Osteocyte (in vitro differentiated cells): ENCODE measurements at places on chromosomes 1 and 21. TPM values are rescaled to one million over a fixed set of nuclear protein-coding genes. Genes with fewer than 3 reads are reported as not detected.

DNA sequence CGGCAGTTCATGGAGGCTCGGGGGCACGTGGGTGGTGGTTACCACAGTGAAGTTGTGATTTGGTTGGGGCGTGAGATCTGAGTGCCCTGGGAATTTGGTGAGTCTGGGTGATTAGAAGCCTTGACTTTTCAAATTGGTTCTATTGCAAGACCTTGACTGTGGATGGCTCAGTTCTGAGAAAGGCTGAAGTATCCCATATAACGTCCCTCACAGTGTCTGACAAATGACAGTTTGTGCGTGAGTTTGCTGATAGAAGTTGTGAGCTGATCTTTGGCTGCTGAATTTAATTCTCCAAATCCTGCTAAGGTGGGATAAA is 549 bp downstream of the MSH4 start:
- H3K27ac ChIP-seq, result no peak overlapping the region
- H3K36me3 ChIP-seq, result peaks cover 43% of the 10 kb centered on the region
- no peaks in the 10 kb centered on the region for H3K27me3 ChIP-seq
- peaks cover 1% of the 10 kb centered on the region for H3K4me1 ChIP-seq

DNA sequence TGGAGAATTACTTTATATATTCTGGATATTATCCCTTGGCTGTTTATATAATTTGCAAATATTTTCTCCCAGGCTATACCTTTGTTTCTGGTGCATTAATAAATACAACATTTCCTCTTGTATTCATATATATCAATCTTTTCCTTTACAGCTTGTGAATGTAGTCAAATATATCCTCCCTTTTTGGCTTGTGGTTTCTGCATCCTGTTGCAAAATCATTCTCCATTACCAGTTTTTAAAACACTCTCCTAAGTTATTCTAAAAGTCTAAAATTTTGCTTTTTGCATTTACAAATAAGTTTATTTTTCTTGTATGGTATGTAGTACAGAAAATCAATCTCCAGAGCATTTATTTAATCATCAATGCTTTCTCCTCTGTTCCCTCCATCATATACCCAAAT is 909.4 kb downstream of the ADGRL2 start:
- H3K27ac ChIP-seq, result no peak overlapping the region
- no peaks in the 10 kb centered on the region for H3K36me3 ChIP-seq
- no peaks in the 10 kb centered on the region for H3K27me3 ChIP-seq
- no peak overlapping the region for H3K4me3 ChIP-seq
- no peak for DNase-seq

- no peak overlapping the region for H3K27ac ChIP-seq
- H3K27me3 ChIP-seq, result peaks cover 2% of the 10 kb centered on the region
- H3K36me3 ChIP-seq, result no peaks in the 10 kb centered on the region
- DNase-seq, result no peak
Observed at GRCh38 chr1:107430540-107431228, 289.8 kb downstream of the NTNG1 start.

DNA sequence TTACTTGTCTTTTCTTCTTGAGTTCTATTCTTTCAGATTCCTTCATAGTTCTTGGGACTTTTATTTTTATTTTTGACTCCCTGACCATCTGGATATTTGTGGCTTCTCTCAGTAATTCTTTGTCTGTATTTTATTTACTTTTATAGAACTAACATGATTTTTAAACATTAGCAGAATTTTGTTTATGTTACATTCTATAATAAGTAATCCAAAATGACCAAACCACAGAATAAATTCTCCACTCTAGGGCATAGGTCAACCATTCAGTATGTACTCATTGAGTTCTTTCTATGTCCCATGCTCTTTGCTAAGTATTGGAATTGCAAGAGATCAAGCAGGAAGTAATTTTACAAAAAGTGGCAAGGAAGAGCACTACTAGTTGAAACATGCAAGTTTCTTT is 969.0 kb downstream of the TTLL7 start:
- peak overlapping the region; percentile 79 for H3K27ac ChIP-seq
- H3K36me3 ChIP-seq, result peaks cover 2% of the 10 kb centered on the region

- peak overlapping the region; percentile 97 for H3K27ac ChIP-seq
- H3K4me1 ChIP-seq, result peaks cover 70% of the 10 kb centered on the region
- DNase-seq, result no peak
- H3K4me3 ChIP-seq, result peak overlapping the region; percentile 55
- no peaks in the 10 kb centered on the region for H3K36me3 ChIP-seq
- H3K27me3 ChIP-seq, result no peaks in the 10 kb centered on the region
Observed at GRCh38 chr1:85612704-85613361, 32.3 kb downstream of the CCN1 start.

DNA sequence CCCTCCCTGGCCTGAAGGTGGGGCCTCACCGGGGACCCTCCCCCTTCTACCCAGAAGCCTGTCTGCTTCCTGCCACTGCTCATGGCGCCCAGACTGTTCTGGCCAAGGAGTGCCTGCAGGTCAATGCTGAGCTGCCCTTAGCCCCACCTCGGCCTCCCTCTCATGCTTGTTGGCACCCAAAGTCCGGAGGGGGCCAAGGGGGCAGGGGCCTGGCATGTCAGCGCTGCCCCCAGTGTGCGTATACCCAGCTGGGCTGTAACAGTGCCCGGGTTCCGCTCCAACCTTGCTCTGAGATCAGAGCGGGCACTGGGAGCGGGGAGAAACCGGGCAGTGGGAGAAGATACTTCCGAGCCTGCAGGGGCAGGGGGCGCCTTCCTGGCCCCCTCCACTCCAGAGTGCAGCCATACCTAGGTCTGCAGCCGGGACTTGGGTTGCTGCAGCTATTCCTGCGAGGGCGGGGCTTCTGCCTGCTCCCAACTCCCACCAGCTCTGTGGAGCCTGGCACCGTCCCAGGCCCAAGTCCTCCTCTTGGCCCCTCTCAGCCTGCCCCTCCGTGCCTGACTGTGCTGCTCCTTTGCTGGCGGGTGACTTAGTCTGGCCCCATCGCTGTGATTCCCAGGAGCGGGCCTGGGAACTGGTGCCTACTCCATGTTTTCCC is 21.4 kb upstream of the TGFB2 start:
- H3K36me3 ChIP-seq, result peaks cover 16% of the 10 kb centered on the region
- H3K27me3 ChIP-seq, result no peaks in the 10 kb centered on the region
- DNase-seq, result no peak
- no peak overlapping the region for H3K27ac ChIP-seq

- H3K4me1 ChIP-seq, result peaks cover 18% of the 10 kb centered on the region
- no peak for DNase-seq
- no peaks in the 10 kb centered on the region for H3K27me3 ChIP-seq
- peaks cover 2% of the 10 kb centered on the region for H3K36me3 ChIP-seq
- no peak overlapping the region for H3K4me3 ChIP-seq
Observed at GRCh38 chr1:169312084-169312954, 55.3 kb downstream of the NME7 start.

GRCh38 chr1:166601650-166602278 is 237.5 kb upstream of the POGK start:
- H3K27ac ChIP-seq, result no peak overlapping the region
- no peak for DNase-seq
- no peak overlapping the region for H3K4me3 ChIP-seq
- H3K4me1 ChIP-seq, result no peaks in the 10 kb centered on the region

DNA sequence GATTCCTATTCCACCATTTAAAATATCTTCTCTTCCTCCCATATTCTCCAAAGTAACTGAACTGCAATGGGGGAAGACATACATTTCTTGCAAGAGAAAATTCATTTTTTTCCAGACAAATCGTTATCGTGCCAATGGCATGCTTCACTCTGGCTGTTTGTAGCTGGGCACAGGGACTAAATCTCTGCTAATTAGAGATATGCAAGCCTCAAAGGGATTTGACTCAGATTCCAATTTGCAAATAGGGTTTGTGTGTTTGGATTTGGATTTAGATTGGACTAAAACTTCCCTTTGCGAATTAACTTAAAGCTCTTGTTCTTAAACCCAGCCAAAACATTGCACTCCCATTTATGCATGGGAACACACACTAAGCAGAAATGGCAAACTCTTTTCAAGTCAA is 276.2 kb upstream of the DUSP10 start:
- H3K27me3 ChIP-seq, result peaks cover 35% of the 10 kb centered on the region
- H3K36me3 ChIP-seq, result no peaks in the 10 kb centered on the region
- H3K27ac ChIP-seq, result no peak overlapping the region

GRCh38 chr1:110800079-110800478 is 72.9 kb upstream of the CD53 start:
- no peak overlapping the region for H3K4me3 ChIP-seq
- no peaks in the 10 kb centered on the region for H3K36me3 ChIP-seq
- no peaks in the 10 kb centered on the region for H3K4me1 ChIP-seq
- no peaks in the 10 kb centered on the region for H3K27me3 ChIP-seq

GRCh38 chr1:117770981-117771531 is 158.4 kb downstream of the GDAP2 start:
- no peak overlapping the region for H3K4me3 ChIP-seq
- H3K27me3 ChIP-seq, result peaks cover 16% of the 10 kb centered on the region
- no peak for DNase-seq
- peaks cover 3% of the 10 kb centered on the region for H3K36me3 ChIP-seq
- no peak overlapping the region for H3K27ac ChIP-seq

DNA sequence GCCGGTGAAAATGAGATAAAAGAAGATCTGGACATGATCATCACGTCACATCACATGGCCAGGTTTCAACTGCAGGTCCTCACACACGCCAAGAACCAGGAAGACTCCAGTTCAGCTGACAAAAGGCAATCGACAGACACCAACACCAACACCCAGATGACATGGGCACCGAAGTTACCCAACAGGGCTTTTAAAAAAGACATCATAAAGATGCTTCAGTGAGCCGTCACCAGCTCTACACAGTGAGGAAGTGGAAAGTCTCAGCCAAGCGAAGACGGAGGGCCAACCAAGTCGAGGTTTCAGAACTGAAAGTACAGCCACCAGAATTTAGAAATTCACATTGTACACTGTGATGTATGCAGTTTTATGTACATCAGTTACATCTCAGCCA is 154.3 kb upstream of the COL6A1 start:
- no peak overlapping the region for H3K27ac ChIP-seq
- H3K27me3 ChIP-seq, result peaks cover 7% of the 10 kb centered on the region
- H3K4me3 ChIP-seq, result no peak overlapping the region
- H3K36me3 ChIP-seq, result no peaks in the 10 kb centered on the region
- DNase-seq, result peak; percentile 23

DNA sequence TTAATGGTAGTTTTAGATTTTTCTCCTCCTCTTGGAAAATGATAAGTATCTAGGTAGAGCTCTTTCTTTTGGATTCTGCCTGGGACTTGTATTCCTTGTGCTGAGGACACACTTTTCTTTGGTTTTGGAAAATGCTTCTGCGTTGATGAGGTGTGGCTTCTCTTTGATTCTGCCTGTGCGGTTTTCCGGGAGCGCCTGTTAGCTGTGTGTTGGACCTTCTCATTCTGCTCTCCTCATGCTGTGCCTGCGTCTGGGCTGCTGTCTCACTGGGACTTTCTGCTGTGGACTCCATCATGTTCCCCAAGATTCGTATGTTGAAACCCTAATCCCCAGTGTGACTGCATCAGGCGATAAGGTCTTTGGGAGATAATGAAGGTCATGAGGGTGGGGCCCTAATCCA is 21.0 kb downstream of the C1orf174 start:
- no peak overlapping the region for H3K4me3 ChIP-seq
- H3K27me3 ChIP-seq, result no peaks in the 10 kb centered on the region
- no peak for DNase-seq
- H3K4me1 ChIP-seq, result no peaks in the 10 kb centered on the region
- H3K36me3 ChIP-seq, result peaks cover 36% of the 10 kb centered on the region

DNA sequence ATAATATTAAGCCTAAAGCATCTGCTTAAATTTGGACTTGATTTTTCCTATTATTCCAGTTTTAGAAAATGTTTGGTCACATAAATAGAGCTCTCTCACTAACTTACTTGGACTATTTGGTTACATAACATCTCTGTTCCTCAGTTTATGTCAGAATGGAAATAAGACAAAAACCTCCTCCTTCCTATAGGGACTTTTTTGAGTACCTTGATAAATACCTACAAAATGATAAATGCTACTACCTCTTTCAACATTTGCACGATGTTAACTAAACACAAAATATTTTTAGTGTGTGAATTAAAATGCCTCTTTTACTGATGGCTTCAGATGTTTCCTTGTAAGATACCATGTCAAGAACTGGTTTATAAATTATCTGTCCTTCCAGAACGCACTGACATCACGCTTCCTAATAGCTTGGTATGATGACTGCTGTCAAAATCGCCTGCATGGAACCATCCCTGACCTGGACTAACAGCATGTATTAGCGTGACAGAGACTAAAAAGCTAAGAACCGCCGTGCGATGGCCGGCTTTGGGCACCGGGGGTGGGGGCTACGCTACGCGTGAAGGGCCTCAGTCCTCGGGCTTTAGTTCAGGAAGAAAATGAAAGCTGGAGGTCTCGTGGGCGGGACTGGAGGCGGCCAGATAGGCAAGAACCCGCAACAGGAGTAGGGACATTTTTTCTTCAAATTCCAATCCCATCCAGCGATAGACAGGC is 133.2 kb upstream of the BARHL2 start:
- no peak for DNase-seq
- peaks cover 23% of the 10 kb centered on the region for H3K27me3 ChIP-seq
- no peak overlapping the region for H3K27ac ChIP-seq
- no peaks in the 10 kb centered on the region for H3K36me3 ChIP-seq

GRCh38 chr1:225851805-225852204 is 30.4 kb downstream of the TMEM63A start:
- peaks cover 28% of the 10 kb centered on the region for H3K36me3 ChIP-seq
- no peak for DNase-seq
- H3K4me3 ChIP-seq, result no peak overlapping the region
- peaks cover 2% of the 10 kb centered on the region for H3K4me1 ChIP-seq
- no peaks in the 10 kb centered on the region for H3K27me3 ChIP-seq

GRCh38 chr1:95311762-95312161 is 77.8 kb downstream of the RWDD3 start:
- no peaks in the 10 kb centered on the region for H3K4me1 ChIP-seq
- DNase-seq, result no peak
- H3K4me3 ChIP-seq, result no peak overlapping the region

GRCh38 chr1:71780681-71781080 is 501.7 kb downstream of the NEGR1 start:
- no peak overlapping the region for H3K4me3 ChIP-seq
- H3K4me1 ChIP-seq, result peaks cover 2% of the 10 kb centered on the region
- no peaks in the 10 kb centered on the region for H3K36me3 ChIP-seq
- H3K27me3 ChIP-seq, result no peaks in the 10 kb centered on the region
- no peak overlapping the region for H3K27ac ChIP-seq

GRCh38 chr21:46455575-46456385 is 2.9 kb upstream of the DIP2A start:
- peaks cover 42% of the 10 kb centered on the region for H3K4me1 ChIP-seq
- no peaks in the 10 kb centered on the region for H3K27me3 ChIP-seq
- no peaks in the 10 kb centered on the region for H3K36me3 ChIP-seq
- H3K27ac ChIP-seq, result peak overlapping the region; percentile 90

DNA sequence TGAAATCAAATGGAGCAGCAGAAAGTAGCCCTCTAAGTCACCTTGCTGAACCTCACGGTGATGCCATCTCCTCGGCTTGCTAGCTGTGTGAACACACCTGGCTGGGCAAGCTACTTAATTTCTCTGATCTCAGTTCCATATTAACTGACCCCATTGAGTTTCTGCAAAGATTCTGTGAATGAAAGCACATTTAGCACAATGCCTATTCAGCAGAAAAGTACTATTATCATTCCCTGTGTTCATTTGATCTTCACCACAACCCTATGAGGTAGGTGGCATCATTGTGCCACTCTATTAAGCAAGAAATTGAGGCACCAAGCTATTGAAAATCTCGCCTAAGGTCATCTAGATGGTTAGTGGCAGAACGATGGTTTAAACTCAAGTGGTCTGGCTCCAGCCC is 130.1 kb upstream of the HOOK1 start:
- peaks cover 3% of the 10 kb centered on the region for H3K4me1 ChIP-seq
- H3K4me3 ChIP-seq, result no peak overlapping the region
- DNase-seq, result no peak
- H3K36me3 ChIP-seq, result no peaks in the 10 kb centered on the region
- no peaks in the 10 kb centered on the region for H3K27me3 ChIP-seq

The RPE65 gene
- total RNA-seq, result not detected in 2 replicates

The IVNS1ABP gene
- total RNA-seq, result 123 and 130 TPM in 2 replicates

The FAF1 gene
- 50.9 and 52.0 TPM in 2 replicates for total RNA-seq

The KCNH1 gene
- total RNA-seq, result 7.3 and 9.4 TPM in 2 replicates

The SPATC1L gene
- 17.5 and 18.9 TPM in 2 replicates for total RNA-seq

The RIPPLY3 gene
- total RNA-seq, result 0.21 and 0.27 TPM in 2 replicates

The GJA9 gene
- not detected in 2 replicates for total RNA-seq

The BCL2L15 gene
- total RNA-seq, result 0.81 and 1.6 TPM in 2 replicates

The LMOD1 gene
- 15.1 and 15.9 TPM in 2 replicates for total RNA-seq

The TTC34 gene
- 1.4 and 1.7 TPM in 2 replicates for total RNA-seq
